ENCODE measurements at places on chromosomes 4 and X. TPM values are rescaled to one million over a fixed set of nuclear protein-coding genes. Genes with fewer than 3 reads are reported as not detected.

STK32B gene
- total RNA-seq = 13.7 TPM

- DNase-seq = no peak
Measured at GRCh38 chr4:77193511-77194102, 36.6 kb downstream of the CCNG2 start.

SPARCL1 gene
- total RNA-seq = 0.39 TPM

GRCh38 chr4:163757219-163757618 is 262.7 kb downstream of the TMA16 start:
- DNase-seq = no peak

DNA sequence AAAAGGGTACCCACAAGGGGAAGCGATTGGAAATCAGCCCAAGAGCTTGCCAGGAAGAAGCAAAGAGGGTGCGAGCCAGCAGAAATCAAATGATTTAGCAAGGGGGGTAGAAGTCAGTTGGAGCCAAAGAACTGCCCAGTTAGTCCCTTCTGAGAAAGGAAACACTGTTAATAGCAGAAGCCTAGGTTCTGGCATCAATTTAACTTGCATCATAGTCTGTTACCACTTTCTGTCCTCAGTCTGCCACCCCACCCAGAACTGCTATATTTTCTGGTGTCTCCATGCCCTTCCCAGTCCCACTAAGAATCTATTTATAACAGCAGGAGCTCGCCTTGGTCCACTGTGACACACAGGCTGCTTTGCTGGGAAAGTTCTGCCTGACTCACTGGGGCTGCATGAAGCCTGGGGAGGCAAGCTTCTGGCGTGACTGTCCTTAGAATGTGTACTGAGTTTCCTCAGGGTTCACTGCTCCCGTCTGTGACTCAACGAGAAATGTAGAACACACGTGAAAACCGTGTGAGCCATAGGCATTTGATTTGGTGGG is 157.8 kb upstream of the TTC29 start:
- peak; percentile 95 for DNase-seq

DNA sequence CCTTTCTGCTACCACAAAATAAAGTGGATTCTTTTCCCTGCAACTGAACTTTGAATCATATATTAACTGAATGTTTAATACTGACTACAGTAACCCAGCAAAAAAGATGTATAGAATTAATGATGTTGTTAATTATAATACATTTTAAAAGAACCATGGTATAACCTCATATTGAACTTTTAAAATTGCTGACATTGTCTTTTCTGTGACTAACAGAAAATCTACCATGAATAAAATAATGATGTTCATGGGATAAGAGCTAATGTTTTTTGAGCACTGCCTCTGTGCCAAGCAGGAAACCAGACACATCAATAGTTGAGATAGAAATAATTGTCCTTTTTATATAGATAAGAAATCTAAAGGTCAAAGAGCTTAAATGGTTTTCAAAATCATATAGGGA is 691.9 kb downstream of the PDHA2 start:
- no peak for DNase-seq
